ENCODE measurements at places on chromosomes 2 and 18.

DNA sequence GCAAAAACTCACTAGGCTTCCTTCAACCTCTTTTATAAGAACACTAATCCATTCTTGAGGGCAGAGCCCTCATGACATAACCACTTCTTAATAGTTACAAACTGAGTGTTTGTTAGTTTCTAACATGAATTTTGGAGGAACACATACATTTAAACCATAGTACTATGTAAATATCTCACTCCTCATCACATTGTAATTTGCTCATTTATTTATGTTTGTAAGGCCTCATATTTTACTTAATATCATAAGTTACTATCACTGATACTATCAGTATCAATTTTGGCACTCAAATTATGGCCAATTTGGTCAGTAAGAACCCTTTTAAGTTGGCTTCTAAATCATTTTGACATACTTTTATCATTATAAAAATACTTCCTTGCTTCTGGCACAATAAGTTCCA, 603.1 kb downstream of the ZEB2 start:
- DNase-seq = no peak

DNA sequence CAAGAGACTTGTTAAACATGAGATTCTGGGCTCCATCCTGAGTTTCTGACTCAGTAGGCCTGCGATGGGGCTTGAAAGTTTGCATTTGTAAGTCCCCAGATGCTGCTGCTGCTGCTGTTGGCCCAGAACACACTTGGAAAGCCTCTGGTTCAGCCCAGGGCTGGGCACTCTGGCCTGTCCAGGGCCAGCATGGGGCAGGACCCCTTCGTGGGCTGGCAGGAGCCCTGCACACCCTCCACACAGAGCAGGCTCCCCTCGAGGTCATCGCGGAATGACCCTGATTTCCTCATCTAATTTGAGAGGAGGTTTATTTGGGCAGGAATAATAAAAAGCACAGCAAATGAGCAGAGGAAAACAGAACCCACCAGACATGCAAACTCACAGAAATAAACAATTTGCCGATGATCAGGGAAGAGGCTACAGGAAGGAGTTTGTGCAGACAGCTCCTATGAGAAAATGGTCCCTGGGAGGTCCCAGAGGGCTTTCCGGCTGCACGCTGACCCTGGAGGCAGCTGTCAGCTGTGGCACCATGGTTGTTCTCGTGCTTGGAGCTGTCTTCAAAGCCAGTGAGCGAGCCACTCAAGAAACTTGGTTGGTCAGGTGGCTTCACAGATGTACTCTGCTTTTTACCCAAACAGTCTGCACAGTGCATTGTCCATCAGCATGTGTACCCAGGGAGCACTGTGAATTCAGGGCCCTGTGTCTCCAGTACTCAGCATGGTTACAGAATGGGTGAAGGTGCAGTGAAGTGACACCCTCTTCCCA, 119.3 kb downstream of the GLI2 start:
- DNase-seq = no peak

DNA sequence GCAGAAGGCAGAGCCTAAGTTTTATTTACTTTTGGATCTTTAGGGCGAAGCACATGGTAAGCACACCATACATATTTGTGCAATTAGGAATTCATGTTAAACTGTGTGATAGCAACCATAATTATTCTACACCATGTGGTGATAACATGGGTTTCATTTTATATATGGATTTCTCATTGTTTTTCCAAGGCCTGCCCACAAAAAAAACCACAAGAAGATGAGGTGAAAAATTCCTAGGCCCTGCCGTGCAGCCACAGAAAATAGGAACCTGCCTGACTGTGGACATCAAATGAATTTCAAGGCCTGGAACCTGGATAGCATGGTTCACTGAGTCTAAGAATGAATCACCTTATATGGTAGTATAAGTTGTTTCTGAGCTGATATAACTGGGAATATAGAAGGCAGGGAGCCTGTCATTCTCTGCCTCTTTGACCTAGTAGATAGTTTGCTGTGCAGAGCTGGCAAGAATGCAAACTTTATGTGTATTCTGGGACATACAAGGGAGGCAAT, 22.4 kb upstream of the SSB start:
- DNase-seq = no peak

DNA sequence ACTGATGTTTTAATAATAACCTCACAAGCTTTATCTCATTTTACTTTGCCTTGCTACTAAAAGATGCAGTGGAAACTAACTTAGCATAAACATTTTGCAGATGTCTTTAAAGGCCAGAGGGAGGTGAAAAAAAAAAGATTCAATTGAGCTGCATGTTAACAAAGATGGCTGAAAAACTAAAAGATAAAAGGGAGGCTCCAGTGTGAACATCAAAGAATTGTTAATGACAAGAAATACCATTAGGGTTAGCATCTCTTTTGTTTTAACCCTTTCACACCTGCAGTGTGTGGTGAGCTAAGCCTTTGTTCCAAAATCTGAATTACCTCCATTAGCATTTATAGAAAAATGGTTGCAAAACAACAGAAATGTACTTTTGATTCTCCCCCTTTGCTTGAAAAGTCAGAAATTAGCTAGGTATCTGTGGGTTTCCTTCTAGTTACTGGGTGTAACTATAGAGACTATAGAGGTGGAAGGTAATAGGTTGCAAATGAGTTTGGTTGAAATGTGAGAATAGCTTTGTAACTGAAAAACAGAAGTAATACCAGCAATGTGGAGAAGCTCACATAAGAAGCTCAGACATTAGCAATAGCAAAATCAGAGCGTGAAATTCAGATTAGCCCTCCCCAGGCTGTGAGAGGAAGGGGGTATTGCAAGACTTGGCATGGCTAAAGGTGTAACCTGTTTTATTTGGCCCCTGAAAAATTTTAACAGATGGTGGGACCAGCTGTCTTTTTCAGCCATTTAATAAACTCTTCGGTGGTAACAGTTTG, 34.8 kb upstream of the SP5 start:
- no peak for DNase-seq

- peak; percentile 8 for DNase-seq
Measured at GRCh38 chr18:46917803-46918600, 600 bp downstream of the KATNAL2 start.

- no peak for DNase-seq
Measured at GRCh38 chr2:117703858-117704257, 110.6 kb upstream of the DDX18 start.

DNA sequence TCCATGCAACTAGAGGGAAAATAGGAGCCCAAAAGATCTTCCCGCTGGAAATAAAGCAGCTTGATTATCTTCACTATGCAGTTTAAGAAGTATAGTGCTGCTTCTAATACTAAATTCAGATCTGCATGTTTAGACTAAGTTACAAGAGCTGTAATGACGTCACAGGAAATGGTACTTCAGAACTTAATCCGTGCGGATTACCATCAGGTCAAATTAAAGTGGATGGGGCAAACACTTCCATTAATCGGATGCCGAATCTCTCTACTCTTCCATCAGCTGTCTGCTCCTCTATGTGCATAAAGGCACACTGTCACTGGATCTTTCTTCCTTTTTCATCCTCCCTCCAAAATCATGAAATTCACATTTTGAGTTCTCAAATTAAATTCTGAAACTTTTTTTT, 52.6 kb downstream of the TRAPPC12 start:
- no peak for DNase-seq

DNA sequence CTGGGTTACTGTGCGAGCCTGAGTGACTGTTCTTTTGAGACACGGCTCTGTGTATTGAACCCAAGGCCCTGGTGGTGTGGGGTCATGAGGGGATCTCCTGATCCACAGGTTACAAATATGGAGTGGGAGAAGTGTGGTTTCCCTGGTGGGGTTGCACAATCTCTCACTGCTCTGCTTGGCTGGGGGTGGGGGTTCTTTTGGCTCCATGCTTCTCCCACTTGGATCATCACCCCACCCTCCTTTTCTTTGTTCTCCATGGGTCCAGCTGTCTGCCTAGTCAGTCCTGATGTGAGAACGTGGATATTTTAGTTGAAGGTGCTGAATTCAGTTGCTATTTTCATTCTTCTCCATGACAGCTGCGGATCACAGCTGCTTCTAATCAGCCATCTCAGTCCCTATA, 37.8 kb downstream of the AGPS start:
- DNase-seq = no peak

DNA sequence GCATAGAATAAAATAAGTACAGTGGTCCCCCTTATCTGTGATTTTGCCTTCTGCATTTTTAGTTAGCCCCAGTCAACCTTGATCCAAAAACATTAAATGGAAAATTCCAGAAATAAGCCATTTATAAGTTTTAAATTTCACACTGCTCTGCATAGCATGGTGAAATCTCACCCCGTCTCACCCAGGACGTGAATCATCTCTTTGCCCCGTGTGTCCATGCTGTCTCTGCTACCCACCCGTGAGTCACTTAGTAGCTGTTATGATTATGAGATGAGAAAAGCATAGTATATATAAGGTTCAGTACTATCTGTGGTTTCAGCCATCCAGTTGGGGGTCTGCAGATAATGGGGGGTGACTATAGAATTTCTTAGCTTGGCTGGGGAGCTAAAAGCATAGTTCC, 67.3 kb downstream of the RHBDD1 start:
- DNase-seq = peak; percentile 82

DNA sequence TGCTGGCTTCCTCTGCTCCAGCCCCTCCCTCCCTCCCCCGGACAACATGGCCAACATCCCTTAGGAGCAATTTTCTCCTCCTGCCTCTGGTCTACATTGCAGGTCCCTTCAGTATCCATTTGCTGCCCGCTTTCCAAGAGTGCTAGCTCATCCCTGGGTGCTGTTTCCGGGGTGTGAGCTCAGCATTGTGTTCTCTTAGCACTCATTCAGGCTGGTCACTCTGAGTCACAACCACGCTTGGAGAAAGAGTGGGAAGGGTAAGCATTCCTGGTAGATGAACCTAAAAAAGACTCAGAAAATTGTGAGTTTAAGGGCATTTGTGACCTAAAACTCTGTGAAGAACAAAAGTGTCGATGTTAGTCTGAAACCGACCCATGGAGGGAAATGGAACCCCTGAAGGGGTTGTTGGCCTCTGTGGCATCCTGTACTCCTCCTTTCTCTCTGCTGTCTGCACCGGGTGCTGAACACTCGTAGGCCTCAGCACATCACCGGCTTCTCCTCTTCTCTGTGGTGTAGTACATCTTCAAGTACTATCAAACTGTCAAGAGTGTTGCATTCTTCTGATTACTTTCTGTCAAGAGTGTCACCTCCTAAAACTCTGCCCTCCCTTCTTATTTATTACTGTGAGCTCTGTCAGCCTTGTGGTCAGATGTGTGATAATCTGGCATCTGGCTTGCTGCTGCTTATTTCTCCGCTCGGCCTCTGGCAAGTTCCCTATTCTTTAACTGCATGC, 73.0 kb downstream of the CTNNA2 start:
- DNase-seq = peak; percentile 29

- peak; percentile 65 for DNase-seq
Measured at GRCh38 chr2:18623782-18624181, 34.4 kb upstream of the NT5C1B start.

- DNase-seq = no peak
Measured at GRCh38 chr2:19043893-19044292, 314.5 kb downstream of the OSR1 start.

GRCh38 chr2:62177392-62178049, 18.4 kb upstream of the B3GNT2 start:
- no peak for DNase-seq

GRCh38 chr2:951224-952006, 766 bp downstream of the SNTG2 start:
- DNase-seq = no peak

- DNase-seq = peak; percentile 48
Measured at GRCh38 chr2:29502460-29502911, 387.3 kb downstream of the CLIP4 start.

- peak; percentile 48 for DNase-seq
Measured at GRCh38 chr2:46847726-46848412, 67.7 kb downstream of the MCFD2 start.

GRCh38 chr2:156321243-156321904, 11.1 kb downstream of the NR4A2 start:
- DNase-seq = no peak

- no peak for DNase-seq
Measured at GRCh38 chr18:74356959-74357358, 41.3 kb downstream of the C18orf63 start.

GRCh38 chr18:57768537-57769326, 34.4 kb downstream of the ATP8B1 start:
- peak; percentile 49 for DNase-seq
